ENCODE measurements at places on chromosomes 1 and 21. TPM values are rescaled to one million over a fixed set of nuclear protein-coding genes. Genes with fewer than 3 reads are reported as not detected.

DNA sequence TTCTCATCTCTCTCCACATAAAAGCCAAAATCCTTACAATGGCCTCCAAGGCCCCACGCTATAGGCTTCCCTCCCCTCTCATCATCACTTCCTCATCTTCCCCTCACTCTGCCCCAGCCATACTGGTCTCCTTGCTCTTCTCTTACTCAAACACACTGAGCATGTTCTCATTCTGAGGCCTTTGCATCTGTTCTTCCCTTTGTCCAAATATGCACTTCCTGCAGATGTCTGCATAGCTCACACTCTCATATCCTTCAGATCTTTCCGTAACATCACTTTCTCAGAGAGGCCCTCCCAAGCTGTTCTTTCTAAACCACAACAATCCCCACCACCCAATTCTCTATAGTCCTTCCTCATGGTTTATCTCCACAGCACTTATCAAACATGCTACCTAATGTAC, 284.1 kb downstream of the HHIPL2 start:
- DNase-seq, result no peak

The GABPA gene
- total RNA-seq, result 32.9 TPM

GRCh38 chr1:30965924-30966599, 57.5 kb upstream of the SDC3 start:
- peak; percentile 29 for DNase-seq

The DIRAS3 gene
- 6.2 TPM for total RNA-seq

DNA sequence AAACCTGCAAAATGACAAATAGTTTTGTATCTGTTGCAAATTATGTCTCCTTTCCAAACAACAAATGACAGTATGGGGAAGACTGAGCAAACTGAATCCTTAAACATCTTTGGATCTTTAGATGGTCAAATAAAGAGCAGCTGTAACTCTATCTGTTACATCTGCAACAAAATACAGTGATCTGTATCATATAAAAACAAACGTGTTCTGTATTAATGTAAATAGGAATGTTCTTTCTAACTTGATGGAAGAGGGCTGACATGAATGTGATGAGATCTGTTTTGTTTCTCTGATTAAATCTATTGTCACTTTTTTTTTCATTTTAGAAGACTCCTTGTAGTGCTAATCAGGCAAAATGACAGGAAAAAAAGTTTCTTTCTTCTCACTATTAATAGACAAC, 159.5 kb downstream of the GPATCH2 start:
- DNase-seq, result no peak
